ENCODE measurements at places on chromosomes 6 and 20.

DNA sequence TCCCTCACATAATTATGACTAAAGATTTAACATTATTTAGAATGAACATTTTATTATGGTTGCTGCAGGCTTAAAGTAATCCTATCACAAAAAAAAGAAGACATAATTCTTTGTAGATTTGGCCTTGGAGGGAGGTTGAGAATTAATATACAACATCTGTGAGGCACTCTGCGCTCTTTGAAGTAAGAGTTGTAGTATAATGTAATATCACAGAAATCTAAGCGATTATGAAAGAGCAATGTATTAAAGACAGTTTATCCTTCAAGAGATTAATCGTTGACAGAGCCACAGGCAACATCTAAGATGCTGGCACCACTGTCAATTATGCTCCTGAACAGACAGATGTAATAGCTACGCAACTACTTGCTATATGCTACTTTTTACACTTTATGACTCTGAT lies 946.8 kb downstream of the GRIK2 start:
- no peak for DNase-seq

GRCh38 chr6:73451223-73452106 lies 632 bp downstream of the CGAS start:
- peak; percentile 39 for DNase-seq

GRCh38 chr6:129667621-129668020 lies 42.4 kb downstream of the ARHGAP18 start:
- no peak for DNase-seq

DNA sequence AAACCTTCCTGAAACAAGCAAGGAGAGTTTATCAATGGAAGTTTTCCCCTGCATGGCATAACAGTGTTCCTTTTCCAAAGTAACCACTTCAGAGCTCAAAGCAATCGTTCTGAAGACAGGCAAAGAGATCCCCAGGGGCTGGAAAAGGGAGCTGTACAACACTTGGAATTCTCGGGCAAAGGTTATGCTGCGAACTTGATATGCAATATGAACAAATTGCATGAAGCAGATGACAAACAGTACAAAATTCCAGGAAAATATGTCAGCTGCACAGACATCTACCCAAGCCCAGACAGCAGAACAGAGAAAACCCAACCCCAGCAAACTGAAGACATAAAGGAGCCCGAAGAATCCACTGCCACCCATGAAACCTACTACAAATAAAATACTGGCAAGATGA lies 18.4 kb downstream of the POPDC3 start:
- DNase-seq, result no peak

- DNase-seq, result peak; percentile 40
Observed at GRCh38 chr6:131281471-131282270, 146.4 kb downstream of the AKAP7 start.

DNA sequence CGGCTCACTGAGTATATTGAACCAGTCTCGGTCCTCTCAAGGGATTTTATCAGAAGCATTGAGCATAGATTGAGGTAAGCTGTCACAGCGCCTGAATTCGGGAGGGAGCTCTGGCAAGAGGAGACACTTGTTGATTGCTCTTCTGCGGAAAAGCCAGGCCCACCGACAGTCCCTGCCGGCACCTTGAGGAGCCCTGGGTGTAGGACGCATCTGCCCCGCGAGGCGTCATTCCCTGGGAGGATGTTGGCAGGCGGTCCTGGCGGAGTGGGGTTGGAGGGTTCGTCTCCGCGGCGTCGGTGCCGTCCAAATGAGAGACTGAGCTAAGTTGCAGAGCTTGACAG lies 843 bp downstream of the FBXO9 start:
- DNase-seq, result peak; percentile 11

GRCh38 chr6:14476793-14477531 lies 359.4 kb downstream of the CD83 start:
- DNase-seq, result no peak

GRCh38 chr20:45402946-45403345 lies 5.1 kb upstream of the DBNDD2 start:
- DNase-seq, result no peak

GRCh38 chr6:53702316-53702715 lies 36.8 kb upstream of the KLHL31 start:
- no peak for DNase-seq

GRCh38 chr6:8110725-8111124 lies 8.4 kb upstream of the EEF1E1 start:
- DNase-seq, result no peak

GRCh38 chr6:37160922-37161778 lies 8.8 kb upstream of the PIM1 start:
- DNase-seq, result no peak

DNA sequence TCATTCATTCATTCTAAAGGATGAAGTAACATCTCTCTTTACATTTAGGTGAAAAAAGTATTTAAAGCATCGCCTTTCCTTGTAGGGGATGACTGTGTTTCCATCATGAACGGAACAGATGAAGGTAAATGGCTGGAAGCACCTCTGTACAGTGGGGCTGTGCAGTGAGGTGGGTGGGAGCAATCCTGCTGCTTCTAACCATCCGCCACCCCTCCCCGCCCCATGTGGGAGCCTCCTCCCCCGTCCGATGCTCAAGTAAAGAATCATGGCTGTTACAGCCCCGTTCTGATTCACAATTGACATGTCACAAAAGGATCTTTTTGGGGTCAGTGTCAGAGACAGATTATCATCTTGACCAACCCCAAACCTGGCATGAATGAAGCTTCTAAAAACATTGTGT lies 19.3 kb downstream of the ENTPD6 start:
- no peak for DNase-seq

- no peak for DNase-seq
Observed at GRCh38 chr6:131005439-131006016, 57.5 kb downstream of the EPB41L2 start.

GRCh38 chr20:64091770-64092169 lies 7.6 kb upstream of the LKAAEAR1 start:
- DNase-seq, result no peak

- no peak for DNase-seq
Observed at GRCh38 chr6:66931787-66932186, 1224.8 kb upstream of the EYS start.

DNA sequence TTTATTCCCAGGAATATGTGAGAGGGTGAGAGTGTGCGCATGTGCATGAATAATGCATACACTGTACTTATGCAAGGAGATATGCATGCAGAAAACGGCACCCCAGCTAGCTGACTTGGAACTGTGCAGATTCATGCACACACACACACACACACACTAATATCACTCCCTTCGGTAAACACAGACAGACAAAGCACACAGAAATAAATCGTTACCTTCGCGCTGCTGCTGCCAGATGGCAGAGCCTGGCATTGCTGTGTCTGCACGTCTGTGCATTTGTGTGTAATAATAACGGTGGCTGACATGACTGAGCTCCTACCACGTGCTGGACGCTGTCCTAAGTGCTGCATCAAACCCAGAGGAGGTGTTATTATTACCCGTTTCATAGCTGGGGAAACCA lies 36.8 kb downstream of the PREX1 start:
- DNase-seq, result no peak

- DNase-seq, result no peak
Observed at GRCh38 chr6:157975456-157975855, 6.2 kb upstream of the SYNJ2 start.

DNA sequence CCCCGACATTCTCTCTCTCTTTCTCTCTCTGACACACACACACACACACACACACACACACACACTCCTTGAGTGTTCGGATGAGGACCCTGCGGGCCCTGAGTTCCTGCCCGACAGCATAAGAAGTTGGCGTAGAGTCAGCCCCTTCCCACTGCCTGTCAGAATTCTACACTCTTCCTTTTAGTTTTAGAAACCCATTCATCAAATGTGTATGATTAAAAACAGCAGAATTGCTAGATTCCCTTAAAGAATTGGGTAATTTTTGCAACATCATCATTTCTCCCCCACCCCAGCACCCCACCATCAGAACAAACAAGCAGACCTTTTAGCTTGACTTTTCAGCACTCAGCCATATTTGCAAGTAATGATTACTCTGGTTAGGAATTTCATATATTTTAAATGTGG lies 322.8 kb downstream of the FARS2 start:
- no peak for DNase-seq

DNA sequence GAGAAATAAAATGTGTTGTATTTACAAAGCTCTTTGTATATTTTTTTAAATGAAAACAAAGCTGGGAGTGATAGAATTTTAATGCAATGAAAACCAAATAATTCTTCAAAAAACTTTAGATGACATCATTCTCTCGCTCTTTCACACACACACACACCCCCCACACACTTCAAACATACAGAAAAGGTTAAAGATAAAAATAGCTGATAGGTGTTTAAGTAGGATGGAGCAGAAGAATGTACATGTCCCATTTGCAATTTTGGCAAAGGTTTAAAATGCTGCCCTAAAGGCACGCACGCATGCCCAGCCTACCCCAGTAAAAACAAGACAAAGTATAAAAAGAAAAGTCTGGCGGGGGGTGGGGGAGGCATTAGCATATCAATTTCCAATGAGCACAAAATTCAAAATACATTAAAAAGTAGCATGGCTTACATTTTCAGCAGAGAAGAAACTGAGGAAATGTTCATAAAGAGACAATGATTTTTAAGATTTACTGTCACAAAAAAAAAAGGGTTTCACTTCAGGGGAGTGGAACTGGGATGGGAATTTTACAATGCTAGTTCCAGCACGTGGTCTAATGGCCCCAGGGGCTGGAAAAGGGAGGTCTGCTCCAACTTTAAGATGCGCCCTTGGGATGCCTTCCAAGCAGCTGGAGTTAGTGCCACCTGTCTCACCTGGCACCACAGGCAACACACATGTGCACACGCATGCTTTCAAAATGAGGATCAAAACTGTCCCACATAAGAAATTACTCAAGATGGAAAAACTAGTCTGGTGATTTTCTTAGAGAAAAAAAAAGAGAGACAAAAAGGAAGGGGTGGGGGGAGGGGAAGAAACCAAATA lies 55.1 kb upstream of the NFATC2 start:
- DNase-seq, result no peak

DNA sequence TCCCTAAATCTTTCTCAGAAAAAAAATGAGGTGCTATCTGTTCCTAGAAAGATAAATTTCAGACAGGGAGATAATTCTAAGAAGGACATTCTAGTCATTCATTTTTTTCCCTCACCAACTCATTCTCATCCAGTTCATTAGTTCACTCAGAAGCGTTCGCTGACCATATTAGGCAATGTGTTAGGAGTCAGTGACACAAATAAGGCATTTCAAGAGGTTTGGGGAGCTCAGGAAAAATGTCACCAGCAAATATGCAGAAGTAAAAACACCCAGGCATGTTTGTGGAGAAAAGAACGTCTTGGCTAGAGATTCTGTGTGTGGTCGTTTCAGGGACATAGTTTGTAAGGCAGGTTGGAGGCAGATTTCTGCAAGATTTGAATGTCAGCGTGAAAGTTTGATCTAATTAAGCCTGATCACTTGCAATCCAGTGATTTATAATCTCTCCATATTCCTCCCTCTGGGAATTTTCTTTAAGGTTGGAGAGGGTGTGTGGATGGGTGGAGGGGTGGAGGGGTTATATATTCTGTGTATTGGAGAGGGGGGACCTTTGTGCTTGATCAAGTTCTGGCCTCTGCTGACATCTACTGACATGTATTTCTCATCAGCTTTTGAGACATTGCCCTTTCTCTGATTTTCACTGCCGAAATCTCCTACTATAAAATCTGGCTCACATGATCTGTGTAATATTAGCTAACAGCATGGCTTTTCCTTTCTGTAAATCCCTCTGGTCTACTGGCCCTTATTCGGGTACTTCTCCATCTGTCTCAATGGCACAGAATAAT lies 3.6 kb downstream of the MYCT1 start:
- no peak for DNase-seq

GRCh38 chr6:23334360-23334759 lies 765.0 kb downstream of the HDGFL1 start:
- no peak for DNase-seq

DNA sequence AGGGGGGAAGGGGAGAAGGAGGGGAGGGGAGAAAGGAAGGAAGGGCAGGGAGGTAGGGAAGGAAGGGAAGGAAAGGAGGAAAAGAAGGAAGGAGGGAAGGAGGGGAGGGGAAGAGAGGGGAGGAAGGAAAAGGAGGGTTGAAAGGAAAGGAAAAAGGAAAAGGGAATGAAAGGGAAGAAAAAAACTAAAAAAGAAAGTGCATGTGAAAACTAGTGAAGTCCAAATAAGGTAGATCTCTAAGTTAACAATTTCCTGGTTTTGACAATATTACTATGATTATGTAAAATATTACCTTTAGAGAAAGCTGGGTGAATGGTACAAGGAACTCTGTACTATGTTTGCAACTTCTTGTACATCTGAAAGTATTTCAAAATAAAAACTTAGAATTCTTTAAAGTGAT lies 132.4 kb downstream of the PTPRT start:
- DNase-seq, result no peak

GRCh38 chr6:74752303-74752702 lies 453.6 kb downstream of the COL12A1 start:
- DNase-seq, result no peak

GRCh38 chr20:35617397-35618262 lies 2.0 kb downstream of the SPAG4 start:
- no peak for DNase-seq

- DNase-seq, result peak; percentile 31
Observed at GRCh38 chr6:156174031-156174890, 602.9 kb upstream of the ARID1B start.

GRCh38 chr6:139330826-139331500 lies 39.2 kb upstream of the TXLNB start:
- DNase-seq, result no peak

GRCh38 chr6:18350712-18351111 lies 36.4 kb upstream of the RNF144B start:
- DNase-seq, result no peak

- DNase-seq, result no peak
Observed at GRCh38 chr6:144350528-144350880, 65.4 kb downstream of the UTRN start.
